C1 segment of cervical spinal cord (tissue), 14 donors: ENCODE measurements at places on chromosomes 13 and 19.

DNA sequence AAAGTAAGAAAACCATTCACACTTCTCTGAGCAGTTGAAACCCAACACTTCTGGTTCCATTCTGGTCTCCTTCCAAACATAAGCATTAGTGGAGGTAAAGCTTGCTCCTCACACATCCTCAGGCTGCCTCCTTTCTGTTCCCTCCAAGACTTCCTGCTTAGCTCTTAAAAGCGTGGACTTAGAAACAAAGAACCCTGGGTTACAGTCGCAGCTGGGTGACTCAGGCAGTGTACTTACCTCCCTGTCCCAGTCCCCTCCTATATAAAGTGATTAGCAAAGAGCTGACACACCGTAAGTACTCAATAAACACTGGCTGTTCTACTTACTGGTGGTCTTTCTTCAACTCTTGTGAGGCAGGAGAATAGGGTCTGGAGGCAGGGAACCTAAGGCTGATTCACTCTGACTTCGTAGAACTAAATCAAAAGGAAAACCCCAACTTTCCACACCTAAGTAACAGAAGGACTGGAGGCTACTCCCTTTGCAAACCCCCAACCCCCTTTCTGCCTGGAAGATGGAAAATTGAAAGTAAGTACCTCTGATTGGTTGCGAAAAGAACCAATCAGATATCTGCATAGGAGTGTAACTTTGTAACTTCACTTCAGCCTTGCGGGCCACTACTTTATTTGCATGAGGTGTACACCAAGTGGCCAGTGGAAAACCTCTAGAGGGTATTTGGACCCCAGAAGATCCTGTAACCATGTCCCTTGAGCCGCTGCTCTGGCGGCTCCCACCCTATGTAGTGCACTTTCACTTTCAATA is 165.4 kb downstream of the SUCLA2 start:
- no peak for DNase-seq

DNA sequence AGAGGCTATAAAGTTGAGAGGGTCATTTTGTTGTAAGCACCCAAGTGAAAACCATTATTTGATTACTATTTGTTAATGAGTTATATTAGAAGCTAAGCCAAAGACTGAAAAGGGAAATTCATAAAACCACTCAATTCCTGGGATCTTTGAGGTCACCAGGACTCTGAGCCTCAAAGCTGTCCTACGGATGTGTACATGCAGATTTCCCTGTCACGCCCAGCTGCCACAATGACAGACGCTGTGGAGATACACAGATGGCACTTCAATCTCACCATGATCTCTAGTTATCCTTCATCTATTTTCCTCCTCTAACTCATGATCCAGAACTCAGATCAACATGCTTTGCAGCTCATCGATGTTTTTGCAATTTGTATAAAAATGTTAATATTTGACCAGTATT is 403.5 kb upstream of the MIR17HG start:
- no peak for DNase-seq

- no peak for DNase-seq
Measured at GRCh38 chr19:33249740-33250366, 24.2 kb upstream of the SLC7A10 start.

DNA sequence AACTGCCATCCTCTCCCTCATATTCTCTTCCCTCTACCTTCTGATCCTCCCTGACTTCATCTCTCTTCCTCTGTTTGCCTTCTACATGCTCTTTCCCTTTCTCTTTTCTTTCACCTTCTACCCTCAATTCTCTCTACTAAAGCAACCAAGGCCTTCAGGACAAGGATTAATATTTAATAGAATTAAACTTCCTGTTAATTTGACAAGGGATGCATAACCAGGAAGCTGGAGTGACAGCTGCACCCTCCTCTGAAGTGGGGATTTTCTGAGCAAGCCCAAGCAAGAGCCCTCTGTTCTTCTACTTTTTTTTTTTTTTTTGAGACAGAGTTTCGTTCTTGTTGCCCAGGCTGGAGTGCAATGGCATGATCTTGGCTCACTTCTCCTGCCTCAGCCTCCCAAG is 63.4 kb upstream of the MED4 start:
- no peak for DNase-seq

- DNase-seq: no peak
Measured at GRCh38 chr19:39407660-39408391, 1.2 kb downstream of the ZFP36 start.

- no peak for DNase-seq
Measured at GRCh38 chr13:49958321-49958720, 22.2 kb upstream of the SPRYD7 start.

DNA sequence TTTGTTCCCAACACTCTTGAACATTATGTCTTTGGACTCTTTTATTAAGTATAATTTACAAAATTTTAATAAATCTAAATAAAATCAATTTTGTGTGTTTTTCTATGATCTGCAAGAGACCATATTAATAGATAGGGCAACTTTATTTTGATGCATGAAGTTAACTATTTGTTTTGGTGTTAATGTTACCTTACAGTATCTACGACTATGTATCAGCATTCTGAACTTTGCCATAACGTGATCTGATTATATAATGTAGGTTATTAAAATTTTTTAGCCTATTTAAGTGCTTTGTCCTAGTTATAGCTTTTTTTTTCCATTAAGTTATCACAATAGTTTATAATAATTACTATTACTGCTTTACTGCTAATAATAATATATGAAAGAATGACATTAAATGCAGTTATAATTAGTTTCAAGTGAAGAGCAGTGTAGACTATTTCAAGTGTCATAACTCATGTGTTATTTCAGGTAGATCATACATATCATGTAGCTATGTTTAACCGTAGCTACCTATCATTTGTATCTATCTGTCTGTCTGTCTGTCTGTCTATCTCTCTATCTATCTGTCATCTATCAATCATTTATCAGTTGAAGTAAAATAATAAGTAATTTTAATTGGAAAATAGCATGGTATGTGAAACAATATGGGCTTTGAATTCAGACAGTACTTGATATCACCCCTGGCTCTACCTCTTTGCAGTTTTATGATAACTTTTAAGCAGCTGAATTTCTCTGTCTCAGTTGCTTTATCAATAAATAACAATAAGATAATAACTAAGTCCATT is 229.7 kb downstream of the GPC5 start:
- DNase-seq: no peak

DNA sequence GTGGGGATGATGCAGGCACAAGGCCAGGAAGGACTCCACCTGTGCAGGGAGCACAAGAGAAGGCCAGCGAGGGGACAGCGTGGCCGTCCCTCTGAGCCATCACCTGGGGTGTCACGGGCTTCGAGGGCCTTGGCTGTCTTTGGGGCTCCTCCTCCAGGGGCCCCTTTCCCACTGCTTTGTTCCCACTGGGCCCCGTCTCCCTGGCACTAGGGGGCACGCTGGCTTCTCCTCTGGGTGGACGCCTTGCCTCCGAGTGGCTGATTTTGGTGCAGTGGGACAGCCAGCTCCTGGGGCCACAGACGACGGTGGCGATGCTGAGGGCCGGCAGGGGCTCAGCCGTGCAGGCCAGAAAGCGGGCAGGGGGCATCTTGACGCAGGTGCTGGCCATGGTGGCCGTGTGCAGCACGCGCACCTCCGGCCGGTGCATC is 43.2 kb upstream of the GRTP1 start:
- no peak for DNase-seq

GRCh38 chr13:59701261-59701660 is 462.5 kb downstream of the DIAPH3 start:
- DNase-seq: no peak

DNA sequence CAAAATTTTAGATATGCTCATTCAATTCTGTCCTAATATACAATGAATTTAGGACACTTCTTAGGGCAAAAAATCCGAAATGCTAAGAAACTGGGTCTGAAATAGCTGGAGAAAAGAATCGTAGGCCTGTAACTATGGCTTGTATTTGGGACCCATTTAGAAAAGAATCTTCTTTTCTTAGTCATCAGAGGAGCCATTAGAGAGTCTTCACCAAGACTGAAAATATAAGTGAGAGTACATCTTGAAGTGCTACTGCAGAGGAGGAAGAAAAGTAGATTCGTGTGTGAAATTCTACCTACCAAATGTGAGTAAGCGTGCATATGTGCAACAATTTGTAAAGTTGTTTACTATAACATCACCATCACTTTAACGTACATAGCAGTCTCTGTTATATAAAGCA is 8.8 kb upstream of the DACH1 start:
- no peak for DNase-seq

DNA sequence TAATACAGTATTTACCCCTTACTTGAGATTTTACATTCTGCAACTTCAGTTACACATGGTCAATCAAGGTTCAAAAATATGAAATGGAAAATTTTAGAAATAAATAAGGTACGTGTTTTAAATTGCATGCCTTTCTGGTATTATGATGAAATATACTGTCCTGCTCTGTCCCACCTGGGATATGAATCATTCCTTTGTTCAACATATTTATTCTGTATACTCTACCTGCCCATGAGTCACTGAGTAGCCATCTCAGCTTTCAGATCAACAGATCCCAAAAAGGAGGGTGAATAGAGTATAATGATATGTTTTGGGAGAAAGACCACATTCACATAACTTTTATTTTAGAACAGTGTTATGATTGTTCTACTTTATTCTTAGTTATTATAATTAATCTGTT is 37.8 kb downstream of the STOML3 start:
- no peak for DNase-seq

DNA sequence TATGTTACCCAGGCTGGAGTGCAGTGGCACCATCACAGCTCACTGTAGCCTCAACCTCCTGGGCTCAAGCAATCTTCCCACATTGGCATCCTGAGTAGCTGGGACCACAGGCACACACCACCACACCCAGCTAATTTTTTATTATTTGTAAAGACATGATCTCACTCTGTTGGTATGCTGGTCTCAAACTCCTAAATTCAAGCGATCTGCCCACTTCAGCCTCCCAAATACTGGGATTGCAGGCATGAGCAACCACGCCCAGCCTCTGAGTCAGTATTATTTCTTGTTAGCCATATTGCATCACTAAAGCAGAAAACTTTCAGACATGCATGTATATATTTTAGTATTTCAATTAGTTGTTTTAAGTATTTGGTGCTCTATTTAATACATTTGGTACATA is 376.4 kb downstream of the GPC6 start:
- no peak for DNase-seq

DNA sequence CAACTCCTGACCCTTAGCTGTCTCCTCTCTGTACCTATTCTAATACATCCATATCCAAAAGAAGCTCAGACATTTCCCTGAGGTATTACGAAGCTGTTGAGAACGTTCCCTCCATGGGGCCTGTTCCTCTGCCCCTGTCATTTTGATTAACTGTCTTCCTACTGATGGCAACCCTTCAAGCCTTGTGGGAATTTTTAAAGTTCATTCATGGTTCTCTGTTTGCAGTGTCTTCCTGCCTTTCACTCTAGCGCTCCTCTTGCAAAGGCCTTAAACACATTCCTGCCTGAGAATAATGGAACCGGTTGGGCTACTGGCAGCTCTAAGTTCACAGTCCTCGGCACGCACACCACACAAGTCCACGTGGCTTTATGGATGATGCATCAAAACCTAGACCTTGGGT is 66.1 kb downstream of the LHFPL6 start:
- no peak for DNase-seq

- DNase-seq: peak; percentile 22
Measured at GRCh38 chr19:13172346-13173138, 22.3 kb downstream of the IER2 start.

DNA sequence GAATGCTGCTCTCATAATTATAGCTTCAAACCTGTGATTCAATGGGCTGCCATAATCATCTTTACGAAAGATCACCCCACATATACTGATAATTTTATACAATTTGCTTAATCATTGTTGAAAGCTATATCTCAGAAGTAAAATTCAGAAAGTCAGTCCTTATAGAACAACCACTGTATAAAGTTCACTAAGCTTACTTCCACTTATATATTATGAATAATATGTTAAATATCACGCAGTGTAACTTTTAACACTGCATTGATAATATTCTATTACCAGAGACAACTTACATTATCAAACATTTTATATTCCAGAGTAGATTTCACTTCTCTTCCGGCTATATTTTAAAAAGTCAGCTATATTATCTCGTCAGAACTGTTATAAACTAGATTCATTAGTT is 550.1 kb upstream of the PCDH20 start:
- DNase-seq: no peak

GRCh38 chr13:30673669-30674521 is 56.2 kb downstream of the USPL1 start:
- DNase-seq: peak; percentile 96

DNA sequence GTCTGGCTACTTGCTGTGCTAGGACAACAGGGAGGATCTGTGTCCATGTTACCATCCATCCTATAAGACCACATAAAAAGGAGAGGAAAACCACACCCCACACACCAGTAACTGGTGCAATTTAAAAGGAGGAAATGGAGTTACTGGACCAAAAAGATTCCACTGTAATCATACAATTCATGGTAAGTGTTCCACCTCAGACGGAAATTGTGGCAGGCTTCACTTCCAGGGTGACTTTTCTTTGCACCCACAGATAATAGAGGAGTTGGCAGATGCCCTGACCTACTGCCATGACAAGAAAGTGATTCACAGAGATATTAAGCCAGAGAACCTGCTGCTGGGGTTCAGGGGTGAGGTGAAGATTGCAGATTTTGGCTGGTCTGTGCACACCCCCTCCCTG is 2.4 kb downstream of the AURKC start:
- no peak for DNase-seq

GRCh38 chr13:114155926-114156883 is 22.9 kb upstream of the CFAP97D2 start:
- DNase-seq: no peak

DNA sequence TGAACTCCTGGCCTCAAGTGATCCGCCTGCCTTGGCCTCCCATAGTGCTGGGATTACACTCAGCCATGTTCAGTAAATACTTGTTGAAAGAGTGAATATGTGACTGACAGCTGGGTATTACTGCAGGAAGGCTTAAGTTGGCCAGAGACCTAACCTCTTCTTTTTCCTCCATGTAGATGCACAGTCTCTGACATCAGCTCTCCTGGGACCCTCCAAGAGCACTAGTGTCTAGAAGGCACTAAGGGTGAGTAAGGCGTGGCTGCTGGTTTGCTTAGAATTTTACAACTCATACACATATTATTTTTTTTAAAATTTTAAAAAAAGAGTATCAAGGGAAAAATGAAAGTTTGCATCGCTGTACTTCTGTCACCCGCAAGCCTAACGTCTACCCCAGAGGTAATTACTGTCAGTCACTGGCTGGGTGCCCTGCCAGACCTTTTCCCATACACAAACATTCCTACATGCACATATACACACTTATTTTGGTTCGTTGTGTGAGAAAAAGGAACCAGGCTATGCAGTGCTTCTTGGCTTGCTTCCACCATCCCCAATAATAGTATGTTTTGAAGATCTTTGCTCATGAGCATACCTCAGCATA is 122.0 kb downstream of the SIPA1L3 start:
- DNase-seq: no peak
